ENCODE measurements at places on chromosomes 4 and X.

- DNase-seq: no peak
Measured at GRCh38 chr4:141786946-141787345, 150.6 kb downstream of the IL15 start.

DNA sequence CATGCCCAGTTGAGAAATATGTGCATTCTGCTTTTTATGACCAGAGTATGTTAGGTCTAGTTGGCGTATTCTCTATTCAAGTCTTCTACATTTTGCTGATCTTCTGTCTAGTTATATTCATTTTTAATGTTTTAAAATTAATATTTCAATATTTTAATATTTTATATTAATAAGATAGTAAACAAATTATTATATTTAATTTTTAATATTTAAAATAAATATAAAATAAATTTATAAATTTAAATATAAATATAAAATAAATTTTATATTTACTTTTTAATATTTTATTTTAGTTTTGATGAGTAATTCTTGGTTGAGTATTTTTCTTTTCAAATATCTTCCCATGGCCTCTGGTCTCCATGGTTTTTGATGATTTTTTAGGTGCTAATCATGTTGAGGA is 123.8 kb downstream of the GABRA2 start:
- no peak for DNase-seq

DNA sequence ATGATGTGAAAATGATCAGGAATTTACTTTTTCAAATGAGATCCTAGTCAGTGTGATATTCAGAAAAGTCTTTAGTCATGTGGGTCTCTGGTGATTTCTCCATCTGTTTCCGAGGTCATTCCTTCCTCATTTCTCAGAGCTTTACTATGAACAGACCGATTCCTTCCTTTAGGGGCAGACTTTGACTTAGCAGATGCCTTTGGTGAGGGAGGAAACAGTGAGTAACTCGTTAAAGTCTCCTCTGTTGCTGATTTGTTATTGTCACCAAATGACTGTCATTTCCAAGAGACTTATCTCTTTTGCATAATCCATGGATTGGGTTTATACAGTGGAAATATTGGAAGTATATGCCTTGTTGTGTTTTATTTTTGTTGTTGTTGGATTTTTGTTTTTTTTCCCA is 76.2 kb upstream of the CD99 start:
- DNase-seq: peak; percentile 94

GRCh38 chr4:38504396-38504715 is 159.6 kb upstream of the KLF3 start:
- DNase-seq: no peak

Data from choroid plexus epithelial cell (primary cell).